ENCODE measurements at places on chromosomes 16 and 17.

DNA sequence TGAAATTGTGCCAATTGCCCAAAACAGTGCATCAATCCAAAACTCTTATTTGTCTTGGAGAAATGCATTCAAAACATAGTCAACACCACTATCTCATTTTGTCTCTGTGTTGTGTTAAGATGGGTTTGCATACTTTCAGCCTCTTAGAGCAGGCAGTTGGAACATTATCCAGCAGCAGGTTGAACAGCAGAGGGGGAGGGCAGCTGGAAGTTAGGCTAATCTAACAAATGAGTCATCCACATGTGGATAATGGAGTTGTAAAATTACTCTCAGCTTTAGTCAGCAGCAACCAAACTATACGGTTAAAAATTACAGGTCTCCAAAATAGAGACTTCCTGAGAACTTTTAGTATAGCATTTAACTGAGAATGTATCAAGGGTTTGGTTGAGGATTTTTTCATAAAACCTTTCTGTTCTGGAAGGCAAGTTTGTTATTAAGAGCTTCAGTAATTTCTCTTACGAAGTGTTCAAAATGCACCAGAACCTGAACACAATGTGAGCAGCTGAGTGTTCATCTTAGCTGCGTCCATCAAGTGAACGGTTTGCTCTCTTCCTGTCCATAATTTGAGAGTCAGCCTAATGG is 46.3 kb downstream of the PRKCA start:
- DNase-seq = no peak

GRCh38 chr16:4626396-4626795 is 1.8 kb downstream of the MGRN1 start:
- no peak for DNase-seq

- no peak for DNase-seq
Observed at GRCh38 chr16:55577887-55578286, 11.4 kb downstream of the CAPNS2 start.

GRCh38 chr16:22843856-22844255 is 29.9 kb downstream of the HS3ST2 start:
- no peak for DNase-seq

- DNase-seq = no peak
Observed at GRCh38 chr16:89616623-89617022, 3.2 kb downstream of the DPEP1 start.

- DNase-seq = no peak
Observed at GRCh38 chr17:44863061-44863918, 15.6 kb downstream of the HIGD1B start.

- no peak for DNase-seq
Observed at GRCh38 chr17:68853036-68853435, 102.2 kb downstream of the ABCA8 start.

Measured in activated CD4-positive, CD25-positive, alpha-beta regulatory T cell (primary cell).